ENCODE measurements at places on chromosomes 7 and 10.

GRCh38 chr10:16777473-16778370 lies 39.5 kb downstream of the RSU1 start:
- no peak for DNase-seq

DNA sequence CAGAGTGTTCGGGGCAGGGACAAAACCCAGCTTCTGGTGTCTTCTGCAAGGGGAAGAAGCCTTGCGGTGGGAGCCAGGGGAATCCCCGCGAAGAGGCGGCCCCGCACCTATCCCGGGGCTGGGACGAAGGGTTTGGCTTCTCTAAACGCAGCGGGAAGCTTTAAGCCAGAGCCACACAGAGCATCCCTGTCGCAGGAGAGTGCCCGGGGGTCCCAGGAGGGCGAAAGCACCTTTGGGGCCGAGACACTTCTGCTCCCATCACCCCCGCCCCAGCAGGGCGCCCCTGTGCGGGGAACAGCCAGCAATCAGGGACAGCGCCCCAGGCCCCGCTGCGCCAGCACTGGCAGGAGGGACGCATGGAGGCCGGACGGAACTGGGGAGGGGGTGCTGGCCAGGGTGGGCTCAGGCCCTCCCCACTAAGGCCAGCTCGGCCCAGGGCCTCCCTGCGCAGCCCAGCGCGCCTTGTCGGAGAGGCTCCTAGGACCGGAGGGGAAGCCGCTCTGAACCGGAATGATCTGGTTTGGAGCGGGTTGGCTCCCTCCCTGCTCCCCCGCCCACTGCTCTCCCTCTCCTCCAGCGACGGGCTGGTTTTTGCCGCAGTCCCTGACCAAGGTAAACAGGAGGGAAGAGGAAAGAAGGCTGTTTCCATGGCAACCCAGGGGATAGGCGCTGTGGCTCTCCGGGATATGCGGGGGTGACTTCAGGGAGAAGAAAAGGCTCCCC lies 63.9 kb downstream of the TMEM209 start:
- peak; percentile 16 for DNase-seq

DNA sequence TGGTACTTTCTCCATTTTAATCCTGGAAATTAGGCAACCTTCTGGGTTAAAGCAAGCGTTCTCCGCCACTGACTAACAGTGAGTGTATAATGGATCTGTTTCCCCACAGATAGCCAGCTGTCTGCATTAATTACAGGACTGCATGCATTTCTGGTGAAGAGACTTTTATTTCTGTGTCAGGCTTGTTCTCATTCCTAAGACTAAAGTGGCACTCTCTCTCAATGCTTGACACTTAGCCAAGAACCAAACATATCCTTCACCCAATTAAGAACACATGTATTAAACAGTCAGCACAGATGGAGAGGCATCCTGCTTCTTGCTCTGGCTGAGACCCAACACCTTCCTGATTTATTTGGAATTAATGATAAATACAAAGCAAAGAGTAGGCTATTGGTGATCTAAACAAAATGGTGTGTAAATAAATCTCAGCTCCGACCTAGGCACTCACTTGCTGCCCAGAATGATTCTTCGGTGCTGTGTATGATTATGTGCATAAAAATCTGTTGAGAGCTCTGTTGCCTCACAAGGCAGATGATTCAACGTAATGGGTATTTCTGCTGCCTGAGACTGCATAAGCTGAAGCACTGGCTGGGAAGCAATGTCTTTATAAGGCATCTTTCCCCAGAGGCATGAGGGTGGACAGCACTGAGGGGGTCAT lies 16.8 kb downstream of the CALU start:
- DNase-seq, result no peak

DNA sequence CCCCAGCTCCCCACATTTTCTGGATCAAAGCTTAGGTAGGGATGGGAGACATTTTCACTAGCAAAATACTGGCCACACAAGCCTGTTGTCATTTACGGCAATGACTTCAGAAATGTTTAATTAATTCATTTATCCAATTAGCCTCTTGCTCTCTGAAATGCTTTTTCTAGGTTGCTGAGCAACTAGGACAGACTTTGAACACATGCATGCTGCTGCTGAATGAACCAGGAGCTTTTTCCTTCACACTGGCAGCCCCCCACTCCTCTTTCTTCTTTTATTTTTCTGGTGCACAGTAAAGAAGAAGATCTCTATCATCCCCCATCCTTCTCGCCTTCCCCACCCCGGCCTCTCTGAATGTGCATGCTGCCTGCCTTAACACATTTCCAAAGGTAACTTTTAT lies 22.5 kb downstream of the SORCS3 start:
- DNase-seq, result no peak

- DNase-seq, result no peak
Measured at GRCh38 chr10:114810926-114811325, 10.7 kb upstream of the FHIP2A start.

- no peak for DNase-seq
Measured at GRCh38 chr7:43808410-43808809, 49.9 kb downstream of the BLVRA start.

DNA sequence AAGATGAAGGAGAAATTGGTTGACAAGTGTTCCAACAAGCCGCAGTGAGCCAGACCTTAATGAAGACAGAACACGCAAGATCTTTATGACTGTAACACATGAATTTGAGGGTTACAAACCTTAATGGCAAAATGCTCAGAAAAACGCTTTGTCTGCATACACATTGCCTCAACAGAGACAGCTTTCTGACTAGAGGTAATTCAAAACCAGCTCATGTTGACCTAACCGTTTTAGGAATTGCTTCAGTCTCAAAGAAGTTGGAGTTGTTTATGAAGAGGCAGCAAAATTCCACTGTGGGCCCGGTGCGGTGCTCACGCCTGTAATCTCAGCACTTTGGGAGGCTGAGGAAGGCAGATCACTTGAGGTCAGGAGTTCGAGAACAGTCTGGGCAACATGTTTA lies 2.2 kb upstream of the GTF2I start:
- no peak for DNase-seq

DNA sequence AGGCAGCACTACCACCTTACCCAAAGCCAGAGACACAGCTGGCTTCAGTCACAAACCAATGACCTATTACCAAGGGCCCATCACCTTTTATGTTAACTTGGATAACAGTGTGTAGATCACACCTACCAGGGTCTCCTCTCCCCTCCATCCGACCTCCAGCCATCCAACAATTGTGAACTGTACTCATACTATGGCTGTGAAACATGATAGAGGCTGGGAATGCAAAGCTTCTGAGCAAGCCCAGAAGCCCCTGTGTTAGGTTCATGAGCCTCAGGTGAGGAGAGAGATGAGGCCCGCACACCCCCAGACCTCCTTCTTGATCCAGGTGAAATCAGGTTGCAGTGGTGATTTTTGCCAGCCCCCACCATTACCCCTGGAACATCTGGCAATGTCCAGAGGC lies 47.7 kb downstream of the PNLIPRP2 start:
- no peak for DNase-seq

All from stimulated activated CD4-positive, alpha-beta T cell treated with anti-CD3 and anti-CD28 coated beads, Interleukin-2, amount 100 ng/mL, for 4 hours (primary cell).